ENCODE measurements at places on chromosomes 4 and X. TPM values are rescaled to one million over a fixed set of nuclear protein-coding genes. Genes with fewer than 3 reads are reported as not detected.
A peak's percentile ranks its signal among the peaks of the same experiment; 100 is the strongest.

The PABPC1L2B gene
- not detected for total RNA-seq

The HELT gene
- total RNA-seq, result not detected

The ETDA gene
- not detected for total RNA-seq

The FSTL5 gene
- not detected for total RNA-seq

The FRMD7 gene
- not detected for total RNA-seq

The EXOC1L gene
- total RNA-seq, result not detected

DNA sequence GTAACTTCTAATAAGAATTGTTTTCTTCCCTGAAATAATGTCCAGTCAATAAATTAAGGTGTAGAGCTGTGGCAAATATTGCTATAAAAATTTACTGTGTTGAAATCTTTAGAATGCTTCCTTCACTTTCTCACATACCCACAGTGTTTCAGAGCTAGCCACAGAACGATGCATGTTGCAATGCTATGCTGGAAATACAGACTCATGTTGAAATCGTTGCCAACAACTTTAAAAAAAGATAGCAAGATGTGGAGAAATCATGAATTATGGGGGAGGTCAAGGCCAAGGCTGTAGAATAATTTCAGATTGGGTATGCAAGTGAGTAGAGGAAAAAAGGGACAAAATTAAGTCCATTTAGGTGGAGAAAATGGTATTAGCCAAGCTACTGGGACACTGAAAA is 204.8 kb downstream of the VEGFC start:
- DNase-seq, result no peak

DNA sequence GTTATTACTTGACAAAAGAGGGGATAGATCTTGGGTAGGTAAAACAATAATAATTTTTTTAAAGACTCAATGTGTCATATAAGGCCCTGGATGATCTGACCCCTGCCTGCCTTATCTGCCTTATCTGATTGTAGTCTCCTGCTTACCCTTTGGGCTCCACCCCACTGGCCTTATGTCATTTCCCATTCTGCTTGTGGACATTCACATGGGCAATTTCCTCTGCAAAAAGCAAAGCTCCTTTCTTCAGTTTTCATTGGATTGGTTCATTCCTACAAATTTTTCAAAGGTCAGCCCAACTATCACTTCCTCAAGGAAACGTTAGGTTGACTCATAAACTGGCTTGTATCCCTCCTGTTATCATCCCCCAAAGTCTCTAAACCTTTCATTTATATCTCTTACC is 15.7 kb upstream of the TET2 start:
- DNase-seq, result no peak

GRCh38 chrX:135094726-135095125 is 25.6 kb downstream of the ETDB start:
- DNase-seq, result no peak

GRCh38 chr4:88949605-88950004 is 107.4 kb downstream of the FAM13A start:
- no peak for DNase-seq

DNA sequence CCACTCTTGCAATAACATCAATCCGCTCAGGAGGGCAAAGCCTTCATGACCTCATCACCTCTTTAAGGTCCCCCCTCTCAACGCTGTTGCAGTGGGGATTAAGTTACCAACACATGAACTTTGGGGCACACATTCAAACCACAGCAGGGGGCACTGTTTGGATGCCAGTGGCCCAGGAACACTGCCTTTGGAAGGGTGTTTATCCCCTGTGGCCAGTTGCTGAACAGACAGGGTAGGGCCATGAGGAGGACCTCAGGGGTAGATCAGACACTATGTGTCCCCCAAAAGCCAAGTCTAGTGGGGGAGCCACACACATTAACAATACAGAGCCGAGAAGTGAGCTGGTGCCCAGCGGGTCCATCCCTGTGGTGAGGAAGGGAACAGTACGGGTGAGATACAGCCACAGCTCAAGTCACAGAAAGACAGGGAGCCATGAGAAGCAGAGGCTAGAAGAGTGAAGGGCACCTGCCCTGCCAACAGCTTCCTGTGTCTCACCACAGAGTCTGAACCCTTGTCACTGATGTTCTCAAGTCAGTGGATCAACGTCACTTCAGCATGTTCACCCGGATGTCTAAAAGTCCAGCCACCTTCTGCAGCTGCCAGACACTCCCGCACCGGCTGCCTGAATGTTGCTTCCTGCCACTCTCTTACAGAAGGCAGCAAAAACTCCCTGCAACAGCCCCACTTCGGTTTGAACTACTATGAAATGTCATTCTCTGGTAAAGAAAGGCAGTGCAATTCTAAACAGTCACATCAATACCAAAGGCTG is 19.9 kb upstream of the MXD4 start:
- DNase-seq, result no peak

- DNase-seq, result no peak
Observed at GRCh38 chr4:185395238-185395955, at the start of gene LRP2BP. TSS of gene LRP2BP (minus strand) at chr4:185395924. CDS start at chr4:185378186, 17,738 bp downstream.

DNA sequence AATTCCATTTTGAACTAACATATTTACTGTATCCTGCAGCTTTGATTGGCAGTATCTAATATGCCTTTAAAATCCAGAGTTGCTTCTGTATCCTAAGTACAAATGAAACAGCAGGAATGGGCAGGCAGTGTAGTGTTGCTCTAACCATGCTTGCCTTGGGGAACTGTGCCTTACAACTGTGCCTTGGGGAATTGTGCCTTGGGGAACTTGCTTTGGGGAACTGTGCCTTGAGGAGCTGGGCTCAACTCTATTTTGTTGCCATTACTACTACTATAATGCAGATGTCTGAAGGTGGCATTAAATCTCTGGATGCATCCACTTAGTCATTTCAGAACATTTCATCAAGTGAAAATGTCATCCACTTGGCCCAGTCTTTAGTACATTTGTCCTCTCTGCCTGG is 6.9 kb downstream of the CXCL3 start:
- no peak for DNase-seq

GRCh38 chr4:109962401-109962800 is 49.7 kb downstream of the EGF start:
- no peak for DNase-seq

DNA sequence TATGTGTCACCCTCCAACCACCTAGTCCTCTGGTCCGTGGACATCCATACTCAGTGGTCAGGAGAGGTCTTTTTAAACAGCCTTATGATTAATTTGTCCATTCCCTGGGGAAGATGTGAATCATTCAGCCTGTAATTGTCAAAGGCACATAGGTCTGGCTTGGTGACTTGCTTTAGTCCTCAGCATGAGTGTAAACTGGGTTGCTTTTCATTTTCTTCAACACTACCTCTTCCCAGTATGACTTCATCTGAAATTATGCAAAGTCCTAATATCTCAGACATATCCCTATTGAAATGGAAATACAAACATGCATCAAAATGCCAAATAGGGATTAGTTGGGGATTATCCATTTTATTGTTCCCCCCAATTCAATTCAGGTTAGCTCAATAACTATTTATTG is 208.3 kb upstream of the AMOT start:
- no peak for DNase-seq

DNA sequence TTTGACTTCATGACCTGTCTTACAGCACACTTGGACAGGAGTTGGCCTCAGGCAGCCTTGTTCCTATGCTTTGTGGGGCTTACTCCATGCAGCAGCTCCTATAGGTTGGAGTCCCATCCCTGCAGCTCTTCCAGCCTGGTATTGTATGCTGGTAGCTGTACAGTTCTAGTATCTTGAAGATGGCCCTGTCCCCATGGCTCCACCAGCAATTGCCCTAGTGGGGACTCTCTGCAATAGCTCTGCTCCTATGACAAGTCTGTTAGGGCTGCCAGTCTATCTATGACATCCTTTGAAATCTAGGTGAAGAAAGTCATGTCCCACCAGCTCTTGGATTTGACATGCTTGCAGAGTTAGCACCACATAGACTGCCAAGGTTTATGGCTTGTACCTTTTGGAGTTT is 252.6 kb downstream of the ANTXR2 start:
- no peak for DNase-seq

- DNase-seq, result no peak
Observed at GRCh38 chrX:37716602-37717001, 31.0 kb downstream of the XK start.

DNA sequence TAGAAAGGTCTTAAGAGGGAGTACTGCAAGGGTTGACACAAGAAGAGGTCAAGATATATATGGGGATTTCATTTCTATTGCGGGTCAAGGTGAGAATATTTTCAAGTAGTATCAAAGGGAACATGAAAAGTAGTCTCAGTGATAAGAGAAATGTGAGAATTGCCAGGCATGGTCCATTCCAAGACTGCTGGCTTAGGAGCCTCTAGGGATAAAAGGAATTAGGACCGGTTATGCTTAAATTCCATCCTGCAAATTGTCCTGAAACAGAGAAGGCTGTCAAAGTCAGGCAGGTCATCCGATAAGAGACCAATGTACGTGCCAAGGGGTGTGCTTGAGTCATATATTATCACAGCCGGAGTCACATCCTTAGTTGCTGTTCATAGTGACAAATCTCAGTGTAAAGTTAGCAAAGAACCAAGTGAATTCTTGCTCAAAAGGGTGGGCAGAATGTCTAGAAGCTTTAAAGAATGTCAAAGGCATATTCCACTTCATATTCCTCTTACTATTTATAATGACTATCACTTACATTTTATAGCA is 133.6 kb downstream of the CBLL2 start:
- no peak for DNase-seq

DNA sequence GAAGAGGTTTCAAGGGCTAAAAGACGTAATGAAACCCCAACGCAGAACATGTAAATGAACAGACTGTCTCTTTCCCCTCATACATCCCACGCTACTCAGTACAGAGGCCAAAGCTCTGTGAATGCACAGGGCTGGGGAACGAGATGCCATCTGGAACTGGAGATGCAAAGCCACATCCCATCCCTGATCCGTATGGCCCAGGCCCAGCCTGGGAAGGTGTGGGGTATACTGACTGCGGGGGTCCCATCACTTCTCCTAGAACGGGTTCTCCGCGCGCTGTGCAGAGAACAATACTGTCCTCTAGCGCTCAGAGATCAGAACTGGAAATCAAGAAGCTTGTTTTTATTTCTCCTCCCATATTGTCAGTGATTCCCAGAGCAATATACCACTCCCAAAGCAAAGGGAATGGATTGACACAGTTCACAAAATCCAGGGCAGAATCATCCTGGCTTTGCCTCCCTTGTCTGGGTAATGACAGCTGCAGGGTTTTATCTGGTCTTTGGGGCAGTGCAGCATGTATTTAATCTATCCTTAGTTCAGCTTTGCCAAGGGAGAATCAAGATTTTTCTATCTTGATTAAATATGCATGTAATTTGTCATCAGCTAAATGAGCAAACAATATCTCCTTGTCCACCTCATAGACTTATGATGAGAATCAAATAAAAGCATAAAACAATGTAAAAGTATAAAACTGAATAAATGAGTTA is 47.3 kb upstream of the TLR3 start:
- peak; percentile 31 for DNase-seq

DNA sequence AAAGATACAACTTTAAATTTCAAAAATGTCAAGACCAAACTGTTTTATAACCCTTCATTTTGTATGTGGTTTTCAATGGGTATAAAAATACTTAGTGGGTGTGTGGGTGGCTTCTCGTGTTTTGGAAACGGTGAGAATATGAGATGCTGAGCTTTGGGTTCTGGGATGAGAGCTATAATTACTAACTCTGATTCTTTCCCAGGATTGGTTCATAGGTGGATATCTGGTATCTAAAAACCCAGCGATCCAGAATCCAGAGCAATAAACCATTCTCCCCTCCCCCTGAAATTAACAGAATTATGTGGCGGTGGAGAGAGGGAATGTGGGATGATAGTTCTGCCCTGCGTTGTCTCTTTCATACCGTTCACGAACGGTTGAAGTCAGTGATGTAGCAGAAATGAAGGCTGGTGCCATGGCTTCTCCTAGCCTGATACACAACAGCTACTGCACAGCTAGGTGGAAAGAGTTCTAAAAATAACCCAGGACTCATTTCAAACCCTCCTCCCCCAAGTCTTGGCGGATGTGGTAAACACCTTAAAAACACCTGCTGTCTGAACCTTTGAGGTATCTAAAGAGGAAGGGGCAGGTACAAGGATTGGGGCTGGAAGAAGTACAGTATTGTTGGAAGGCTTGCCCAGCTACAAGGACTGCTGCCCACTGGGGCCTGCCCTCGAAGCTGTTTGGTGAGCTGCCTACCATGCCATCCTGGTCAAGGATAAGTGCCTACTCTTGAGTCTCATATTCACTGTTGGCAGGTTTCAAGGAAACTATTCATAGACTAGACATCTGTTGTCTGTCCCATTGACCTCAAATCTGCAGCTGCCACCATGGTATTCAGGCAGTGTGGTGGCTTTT is 44.5 kb downstream of the SEPTIN11 start:
- no peak for DNase-seq

GRCh38 chr4:10877076-10877475 is 192.5 kb upstream of the CLNK start:
- DNase-seq, result no peak

DNA sequence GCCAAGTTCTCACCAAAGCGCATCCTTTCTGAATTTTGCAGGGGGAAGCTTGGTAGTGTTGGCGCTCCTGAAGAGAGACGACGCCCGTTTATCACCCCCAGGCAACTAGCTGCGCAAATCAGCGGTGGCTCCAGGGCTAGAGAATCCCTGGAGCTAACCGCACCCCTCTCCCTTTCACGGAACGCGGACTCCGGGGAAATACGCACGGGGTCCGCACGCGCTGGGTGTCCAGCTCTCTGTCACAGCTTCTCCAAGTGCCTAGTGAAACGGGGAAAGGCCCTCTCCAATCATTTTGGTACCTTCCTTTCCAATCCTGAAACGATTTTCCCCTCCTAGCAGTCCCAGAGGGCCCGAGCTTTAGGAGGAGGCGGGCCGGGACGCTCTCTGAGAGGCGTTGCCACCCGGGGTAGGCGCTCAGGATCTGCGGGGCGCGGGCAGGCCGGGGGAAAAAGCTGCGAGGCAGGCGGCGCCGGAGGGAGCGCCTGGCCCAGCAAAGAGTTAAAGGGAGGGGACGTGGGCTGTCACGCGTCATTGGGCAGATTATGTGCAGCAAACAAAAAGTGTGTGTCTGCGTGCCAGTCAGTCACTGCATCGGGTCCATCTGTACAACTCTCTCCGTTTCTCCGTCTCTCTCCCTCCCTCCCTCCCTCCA is at the start of gene PRDM8:
PRDM8 (plus strand) TSS at position 582 of the 652 bp plus-strand sequence. CDS start 2,578 bp downstream, outside the sequence.
- peak; percentile 25 for DNase-seq
